Endothelial cell of umbilical vein (primary cell): ENCODE measurements at places on chromosomes 5 and 9. TPM values are rescaled to one million over a fixed set of nuclear protein-coding genes. Genes with fewer than 3 reads are reported as not detected.

DNA sequence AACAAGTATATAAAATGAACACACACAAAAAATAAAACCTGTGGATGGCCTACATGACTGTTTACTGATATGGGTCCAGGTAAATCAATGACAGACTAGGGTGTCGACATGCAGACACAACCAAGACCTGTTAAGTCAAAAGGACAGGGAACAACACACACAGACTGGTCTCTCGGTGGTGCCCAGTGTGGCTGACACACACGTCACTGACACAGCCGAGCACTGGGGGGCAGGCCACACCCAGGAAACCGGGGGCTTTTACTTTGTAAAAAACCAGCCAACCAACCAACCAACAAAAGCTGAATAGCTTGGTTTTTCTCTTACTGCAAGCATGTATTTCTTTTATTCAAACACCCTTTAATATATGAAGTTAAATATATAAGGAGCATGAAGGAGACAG is 5.0 kb downstream of the FAM163B start:
- DNase-seq, result no peak

DNA sequence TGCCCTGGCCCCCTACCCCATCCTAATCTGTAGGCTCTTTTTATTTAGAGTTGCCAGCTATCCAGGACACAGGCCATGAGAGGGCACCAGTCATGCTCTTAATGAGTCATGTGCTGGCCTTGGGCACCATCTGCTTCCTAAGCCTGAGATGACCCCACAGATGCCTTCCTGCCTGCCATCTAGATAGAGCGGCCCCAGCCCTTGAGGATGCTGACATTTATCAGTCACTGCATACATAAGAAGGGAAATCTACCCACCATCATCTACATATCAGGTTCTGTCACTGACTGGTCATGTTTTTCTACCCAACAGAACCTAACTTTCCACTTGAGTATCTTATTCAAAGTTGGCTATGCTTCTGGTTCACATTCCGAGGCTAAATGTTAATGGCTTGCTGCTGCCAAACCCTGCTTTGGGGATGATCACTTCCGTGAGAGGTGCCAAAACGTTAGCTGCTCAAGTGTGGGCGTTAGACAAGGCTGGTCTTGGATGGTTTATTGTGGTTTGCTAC is 49.9 kb upstream of the TTC23L start:
- DNase-seq, result peak; percentile 95

- no peak for DNase-seq
These were observed 180.7 kb upstream of the TARS1 start for GRCh38 chr5:33260098-33260497.

DNA sequence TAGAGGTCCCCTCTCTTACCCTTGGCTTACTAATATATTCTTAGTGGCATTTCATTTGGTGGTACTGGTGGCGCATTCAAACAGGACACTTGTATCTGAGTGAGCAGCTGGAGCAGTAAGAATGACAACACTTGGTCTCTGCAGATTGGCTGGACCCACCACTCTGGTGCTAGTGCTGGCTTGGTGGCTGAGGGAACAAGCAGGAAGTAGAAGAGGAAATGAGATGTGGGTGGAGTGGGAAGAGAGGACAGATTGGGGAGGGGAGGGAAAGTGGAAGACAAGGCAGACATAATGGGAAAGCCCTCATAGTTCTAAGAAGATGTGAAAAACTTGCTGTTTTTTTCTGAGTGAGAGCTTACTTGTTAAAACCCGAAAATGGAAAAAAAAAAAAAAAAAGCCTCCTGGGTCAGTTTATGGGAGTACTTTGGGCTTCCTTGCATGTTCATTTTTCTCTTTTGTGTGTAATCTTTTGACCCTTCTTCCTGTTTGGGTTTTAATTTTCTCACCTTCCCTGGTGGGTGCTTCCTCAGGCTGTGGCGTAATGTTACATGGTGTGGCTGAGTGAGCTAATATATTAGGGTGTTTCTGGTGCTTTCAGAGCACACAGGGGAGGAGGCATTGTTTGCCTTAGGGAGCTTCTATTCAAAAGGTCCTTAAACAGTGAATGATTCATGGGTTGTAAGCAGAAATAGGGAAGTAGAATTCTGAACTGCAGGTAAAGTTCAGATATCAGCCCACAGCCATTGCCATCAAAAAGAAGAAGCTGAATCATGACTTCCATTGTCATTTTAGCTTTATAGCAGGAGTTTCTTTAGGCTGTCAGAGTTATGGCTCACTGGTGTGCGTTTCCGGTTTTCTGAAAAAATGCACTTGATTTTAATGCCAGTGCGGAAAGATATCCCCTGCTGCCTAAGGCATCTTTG is 52.3 kb downstream of the TLE4 start:
- peak; percentile 70 for DNase-seq

Gene MLANA
- not detected in 2 replicates for total RNA-seq

GRCh38 chr5:149452665-149453617 is 73.8 kb upstream of the IL17B start:
- peak; percentile 92 for DNase-seq

DNA sequence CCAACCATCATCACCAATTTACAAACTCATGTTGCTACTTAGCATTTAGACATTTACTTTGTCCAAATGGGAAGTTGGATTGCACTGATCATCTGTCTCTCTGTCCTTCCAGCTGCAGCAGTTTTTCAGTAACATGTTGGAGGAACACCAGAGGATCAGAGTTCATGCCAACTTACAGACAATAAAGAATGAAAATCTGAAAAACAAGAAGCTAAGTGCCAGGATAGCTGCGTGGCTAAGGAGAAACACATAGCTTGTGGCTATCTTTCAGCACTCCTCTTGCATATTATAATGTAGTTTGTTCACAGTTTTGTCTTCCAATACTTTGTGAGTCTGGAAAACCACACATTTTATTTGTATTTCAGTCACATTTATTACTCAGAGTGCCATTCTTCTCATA is 6.4 kb upstream of the ARL14EPL start:
- no peak for DNase-seq

Gene AK6
- 30.1 and 37.0 TPM in 2 replicates for total RNA-seq

GRCh38 chr9:120542701-120543490 is 37.1 kb downstream of the CDK5RAP2 start:
- DNase-seq, result peak; percentile 6

Gene TAF11L5
- total RNA-seq, result not detected in 2 replicates

DNA sequence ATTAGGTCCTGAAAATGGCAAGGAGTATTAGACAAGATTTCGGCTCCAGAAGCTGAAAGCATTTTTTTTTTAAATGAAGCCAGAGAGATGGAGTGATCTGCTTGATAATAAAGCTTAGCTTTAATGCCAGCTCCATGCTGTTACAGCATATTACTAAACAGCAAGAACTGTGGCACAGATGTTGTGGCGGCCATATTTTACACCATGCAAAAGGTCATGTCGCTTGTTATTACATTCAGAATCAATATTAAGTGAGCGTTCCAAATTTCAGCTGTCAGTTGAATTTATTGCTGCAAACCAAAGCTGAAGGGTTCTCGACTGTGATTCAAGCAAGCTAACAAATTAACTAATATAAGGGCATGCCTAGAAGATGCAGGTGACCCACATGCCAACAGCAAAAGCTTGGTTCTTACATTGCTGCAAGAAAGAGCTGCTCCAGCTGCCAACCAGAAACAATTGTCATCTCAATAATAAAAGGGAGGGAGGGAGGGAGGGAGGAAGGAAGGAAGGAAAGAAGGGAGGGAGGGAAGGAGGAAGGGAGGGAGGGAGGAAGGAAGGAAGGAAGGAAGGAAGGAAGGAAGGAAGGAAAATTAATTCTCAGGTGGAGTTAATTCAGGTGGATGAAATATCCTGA is 517.7 kb upstream of the WWC1 start:
- no peak for DNase-seq

DNA sequence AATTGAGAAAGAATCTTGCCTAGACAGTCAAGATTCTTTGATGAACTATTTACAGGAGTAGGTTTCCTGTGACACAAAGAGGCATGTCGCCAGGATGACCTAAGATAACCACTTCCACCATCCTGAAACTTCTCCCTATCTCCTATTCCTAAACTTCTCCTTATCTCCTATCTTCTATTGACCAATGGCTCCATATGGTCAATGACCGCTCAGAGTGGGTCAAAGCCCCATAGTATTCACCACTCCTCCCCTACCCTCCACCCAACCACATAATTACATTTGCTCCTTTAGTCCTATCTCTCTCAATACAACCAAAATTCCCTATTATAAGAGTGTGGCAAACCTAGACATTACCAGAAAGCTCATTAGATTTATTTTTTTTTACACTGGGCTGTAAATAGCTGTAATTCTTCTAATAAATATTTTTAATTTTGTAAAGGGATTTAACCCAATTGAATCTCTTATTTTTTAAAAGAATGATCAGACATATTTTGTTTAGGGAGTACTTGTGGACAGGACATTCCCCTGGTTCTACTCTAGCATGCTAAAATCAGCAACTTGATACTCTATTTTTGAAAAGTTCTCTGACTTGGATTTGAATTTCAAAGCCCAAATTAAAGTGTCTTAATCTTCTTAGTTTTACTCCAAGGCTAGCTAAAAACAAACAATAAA is 416.0 kb upstream of the CCNH start:
- DNase-seq, result no peak

GRCh38 chr5:173643964-173644363 is 27.5 kb upstream of the BOD1 start:
- DNase-seq, result no peak
